ENCODE measurements at places on chromosomes 16 and 17.
A peak's percentile ranks its signal among the peaks of the same experiment; 100 is the strongest.

GRCh38 chr16:7315813-7316212, 16.8 kb upstream of the RBFOX1 start:
- no peak for DNase-seq

DNA sequence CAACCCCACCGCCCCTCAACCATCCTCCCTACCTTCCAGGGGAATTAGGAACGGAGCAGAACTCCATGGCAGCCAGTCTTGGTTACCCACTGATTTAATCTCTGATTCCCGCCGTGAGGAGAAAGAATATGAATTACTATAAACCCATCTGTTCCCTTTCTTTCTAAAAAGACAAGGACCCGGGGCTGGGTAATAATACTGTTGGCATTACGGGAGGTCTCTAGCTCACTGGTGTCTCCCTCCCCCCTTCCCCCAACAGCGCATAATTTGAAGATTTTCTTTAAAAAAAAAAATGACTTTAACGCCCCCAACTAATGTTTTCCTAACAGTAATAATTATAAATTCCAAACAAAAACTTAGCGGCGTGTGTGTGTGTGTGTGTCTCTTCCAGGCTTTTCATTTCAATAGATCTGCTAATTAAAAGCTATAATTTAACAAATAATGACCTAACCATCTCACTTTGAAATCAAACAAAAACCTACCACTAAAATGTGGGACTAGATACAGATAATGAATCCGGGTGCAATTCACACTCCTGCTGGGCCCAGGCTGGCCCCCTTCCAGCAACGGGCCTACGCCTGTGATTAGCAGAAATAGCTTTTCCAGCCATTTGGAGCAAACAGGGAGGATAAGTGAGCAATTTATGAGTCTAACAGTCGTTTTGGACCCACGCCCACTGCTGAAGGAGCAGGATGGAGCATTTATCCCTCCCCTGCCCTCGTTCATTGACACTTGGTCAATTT, 18.2 kb upstream of the BHLHA9 start:
- DNase-seq = no peak

- DNase-seq = no peak
Observed at GRCh38 chr17:33664116-33664840, 371.2 kb upstream of the ASIC2 start.

DNA sequence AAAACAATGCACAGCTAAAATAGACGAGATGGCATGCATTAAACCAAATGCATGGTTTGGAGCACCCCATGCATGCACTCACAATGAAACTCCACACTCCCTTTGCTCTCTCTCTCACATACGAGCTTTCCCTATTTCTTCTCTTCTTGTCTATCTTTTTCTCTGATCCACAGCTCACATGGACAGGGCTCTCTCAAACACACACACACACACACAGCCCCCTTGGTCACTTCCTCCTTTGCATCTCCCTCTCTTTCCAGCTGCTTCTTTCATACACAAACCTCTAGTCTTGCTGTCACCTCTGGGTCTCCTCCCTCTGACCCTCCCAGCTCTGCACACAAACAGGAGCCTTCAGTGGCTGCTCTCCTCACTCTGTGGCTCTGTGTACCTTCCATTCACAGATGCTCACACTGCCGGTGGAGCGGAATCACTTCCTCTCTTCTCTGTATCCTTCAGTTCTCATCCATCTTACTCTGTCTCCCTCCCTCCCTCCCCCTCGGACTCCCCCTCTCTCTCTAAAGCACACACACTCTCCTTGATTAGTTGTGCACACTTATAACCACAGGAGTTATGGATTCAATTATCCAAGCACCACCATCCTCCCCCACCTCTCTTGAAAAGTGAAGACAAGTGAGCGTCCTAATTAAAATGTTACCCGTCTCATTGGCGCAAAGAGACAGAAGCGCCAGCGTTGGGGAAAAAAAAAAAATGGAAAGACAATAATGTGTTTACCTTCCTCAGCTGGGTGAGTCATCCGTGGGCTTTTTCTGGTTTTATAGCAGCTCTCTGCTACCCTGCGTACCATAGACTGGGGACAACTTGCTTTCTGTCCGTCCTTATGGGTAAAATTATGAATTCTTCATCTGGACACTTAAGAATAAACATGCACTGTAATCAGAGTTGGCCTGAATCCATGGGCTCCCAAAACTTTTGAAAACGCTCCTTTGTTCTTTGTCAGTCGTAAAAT, 90.8 kb downstream of the SHISA6 start:
- no peak for DNase-seq

DNA sequence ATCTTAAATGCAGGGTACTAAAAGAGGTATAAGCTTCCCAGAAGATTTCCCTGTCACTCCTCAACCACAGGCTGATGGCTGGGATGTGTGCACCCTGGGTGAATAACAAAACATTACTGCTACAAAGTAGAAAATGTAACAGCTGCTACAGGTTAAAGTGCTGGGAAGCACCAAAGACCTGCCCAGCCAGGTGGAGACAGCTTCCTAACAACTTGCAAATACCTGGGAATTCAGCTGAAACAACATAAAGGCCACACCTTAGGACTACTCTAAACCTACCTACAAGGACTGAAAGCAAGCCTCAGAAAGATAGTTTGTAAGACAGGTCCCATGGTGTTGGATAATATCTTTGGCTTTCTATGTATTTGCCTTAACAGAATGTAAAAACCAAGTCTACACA, 118.5 kb downstream of the CEP112 start:
- no peak for DNase-seq

DNA sequence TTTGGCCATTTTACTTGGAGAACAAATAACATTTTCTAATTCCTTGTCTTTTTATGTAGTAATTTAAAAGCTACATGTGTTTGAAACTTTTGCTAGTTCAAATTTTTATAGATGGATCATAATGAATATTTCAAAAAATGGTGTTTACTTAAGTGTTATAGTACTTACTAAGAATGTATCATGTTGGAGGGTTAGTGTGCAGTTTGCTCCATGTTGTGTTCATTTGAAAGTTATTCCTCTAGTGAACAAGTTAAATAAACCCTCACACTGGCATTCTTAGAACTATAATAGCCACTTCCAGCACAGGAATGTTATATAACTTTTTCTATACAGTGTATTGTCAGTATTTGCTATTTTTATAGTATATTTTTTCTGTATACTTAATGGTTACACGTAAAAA, 62.8 kb downstream of the MRTFB start:
- DNase-seq = no peak

DNA sequence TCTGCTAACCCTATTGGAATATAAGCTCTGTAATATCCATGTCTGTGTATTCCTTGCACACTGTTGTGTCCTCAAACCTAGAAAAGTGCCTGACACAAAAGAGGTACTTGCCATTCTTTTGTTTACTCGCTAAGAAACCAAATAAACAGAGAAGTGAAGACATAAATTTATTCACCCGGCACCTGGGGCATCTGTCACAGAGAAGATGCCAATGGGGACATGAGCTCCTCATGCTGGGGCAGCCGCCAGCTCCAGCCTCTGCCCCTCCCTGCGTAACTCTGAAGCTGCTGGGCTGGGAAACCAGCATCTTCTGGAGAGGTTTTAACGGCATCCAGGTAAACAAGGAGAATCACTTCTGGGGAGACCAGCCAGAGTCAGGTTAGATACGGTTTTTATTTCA, 15.1 kb upstream of the CDRT4 start:
- no peak for DNase-seq

GRCh38 chr16:87319011-87319410, 1.8 kb upstream of the C16orf95 start:
- DNase-seq = no peak

- no peak for DNase-seq
Observed at GRCh38 chr17:4124999-4125398, 17.8 kb downstream of the ZZEF1 start.

DNA sequence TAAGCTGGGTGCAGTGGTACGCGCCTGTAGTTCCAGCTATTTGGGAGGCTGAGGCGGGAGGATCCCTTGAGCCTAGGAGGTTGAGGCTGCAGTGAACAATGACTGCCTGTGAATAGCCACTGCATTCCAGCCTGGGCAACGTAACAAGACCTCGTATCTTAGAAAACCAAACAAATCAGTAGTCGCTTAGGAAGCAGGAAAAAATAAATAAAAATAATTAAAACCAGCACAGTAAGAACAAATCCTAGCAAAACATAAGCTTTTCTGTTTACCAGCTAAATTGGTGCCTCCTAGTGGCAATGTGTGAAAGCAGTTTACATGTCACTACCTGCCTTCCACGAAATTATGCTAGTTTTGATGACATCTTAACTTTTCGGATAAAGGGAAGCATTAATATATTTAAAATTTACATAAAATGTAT, 1.3 kb downstream of the ARMC5 start:
- DNase-seq = peak; percentile 76

GRCh38 chr16:87044829-87045228, 272.4 kb downstream of the C16orf95 start:
- no peak for DNase-seq

- no peak for DNase-seq
Observed at GRCh38 chr16:75017670-75018525, 19.1 kb downstream of the ZNRF1 start.

GRCh38 chr16:24146518-24146917, 109.6 kb upstream of the CACNG3 start:
- no peak for DNase-seq

DNA sequence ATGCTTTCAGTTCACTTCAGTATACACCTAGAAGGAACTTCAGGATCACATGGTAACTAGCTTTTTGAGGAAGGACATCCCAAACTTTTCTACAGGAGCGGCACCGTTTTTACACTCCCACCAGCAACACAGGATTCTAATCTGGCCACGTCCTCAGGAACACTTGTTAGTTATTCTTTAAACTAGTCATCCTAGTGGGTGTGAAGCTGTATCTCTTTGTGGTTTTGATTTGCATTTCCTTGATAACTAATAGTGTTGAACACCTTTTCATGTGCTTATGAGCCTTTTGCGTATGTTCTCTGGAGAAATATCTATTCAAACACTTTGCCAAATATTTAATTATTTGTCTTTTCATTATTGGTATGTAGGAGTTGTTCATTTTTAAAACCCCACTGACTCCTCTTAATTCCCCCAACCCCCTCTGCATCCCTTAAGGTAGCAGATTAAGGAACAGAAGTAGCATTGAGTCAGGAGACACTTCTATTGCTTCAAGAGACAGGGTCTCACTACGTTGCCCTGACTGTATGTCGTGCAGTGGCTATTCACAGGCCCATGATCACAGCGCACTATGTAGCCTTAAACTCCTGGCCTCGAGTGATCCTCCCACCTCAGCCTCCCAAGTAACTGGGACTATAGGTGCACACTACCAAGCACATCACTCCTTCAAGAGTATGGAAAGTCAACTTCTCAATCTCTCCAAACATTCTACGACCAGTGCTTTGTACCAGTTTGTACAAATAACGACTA, 25.4 kb downstream of the YWHAE start:
- DNase-seq = no peak

DNA sequence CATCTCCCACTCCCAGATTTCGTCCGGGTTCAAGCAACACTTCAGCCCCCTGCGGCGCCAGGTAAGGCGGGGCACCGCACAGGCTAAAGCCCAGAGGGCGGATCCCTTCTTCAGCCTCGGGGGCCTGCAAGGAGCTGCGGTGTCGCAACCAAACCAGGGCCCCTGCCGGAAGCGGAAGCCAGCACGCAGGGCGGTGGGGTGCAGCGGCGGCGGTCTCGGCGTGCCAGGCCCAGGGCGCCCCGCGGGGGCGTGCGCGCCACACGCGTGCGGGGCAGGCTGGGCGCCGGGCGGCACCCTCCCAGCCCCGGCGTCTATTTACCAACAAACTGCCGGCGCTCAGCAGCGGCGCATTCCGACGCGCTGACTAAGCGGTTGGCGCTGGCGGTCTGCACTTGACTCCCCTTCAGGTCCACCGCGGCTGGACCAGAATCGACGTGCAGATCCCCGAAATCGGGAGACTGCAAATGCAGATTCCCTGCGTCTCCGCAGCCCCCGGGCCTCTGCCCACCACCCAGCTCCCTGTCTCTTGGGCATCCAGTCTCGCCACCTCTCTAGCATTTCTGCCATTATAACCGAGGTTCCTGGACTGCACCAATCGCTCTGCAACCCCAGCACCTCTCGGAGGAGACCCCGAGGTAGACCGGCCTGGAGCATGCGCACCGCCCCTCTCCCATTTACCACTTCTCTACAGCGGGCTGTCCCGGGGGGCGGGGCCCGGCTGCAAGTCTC, 421 bp upstream of the DLX4 start:
- peak; percentile 47 for DNase-seq

DNA sequence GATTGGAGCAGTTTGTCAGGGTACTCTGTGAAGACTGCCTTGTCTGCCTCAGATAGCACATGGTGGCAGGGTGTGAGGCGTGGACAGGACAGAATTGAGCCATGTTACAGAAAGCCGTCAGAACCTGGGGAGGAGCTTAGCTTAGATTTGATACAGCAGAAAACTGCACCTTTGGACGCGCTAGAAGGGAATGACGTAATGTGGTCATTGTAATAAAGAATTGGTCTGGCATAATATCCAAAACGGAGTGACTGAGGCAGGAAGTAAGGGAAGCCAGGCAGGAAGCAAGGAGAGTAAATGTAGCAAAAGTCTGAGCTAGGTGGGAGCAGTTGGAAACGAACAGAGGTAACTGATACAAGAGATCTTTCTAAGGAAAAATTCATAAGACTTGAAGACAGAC, 140.2 kb downstream of the CYB561 start:
- no peak for DNase-seq

- no peak for DNase-seq
Observed at GRCh38 chr17:49452661-49453060, 38.0 kb upstream of the PHB1 start.

GRCh38 chr16:67672739-67673662, 6.4 kb downstream of the C16orf86 start:
- peak; percentile 90 for DNase-seq

DNA sequence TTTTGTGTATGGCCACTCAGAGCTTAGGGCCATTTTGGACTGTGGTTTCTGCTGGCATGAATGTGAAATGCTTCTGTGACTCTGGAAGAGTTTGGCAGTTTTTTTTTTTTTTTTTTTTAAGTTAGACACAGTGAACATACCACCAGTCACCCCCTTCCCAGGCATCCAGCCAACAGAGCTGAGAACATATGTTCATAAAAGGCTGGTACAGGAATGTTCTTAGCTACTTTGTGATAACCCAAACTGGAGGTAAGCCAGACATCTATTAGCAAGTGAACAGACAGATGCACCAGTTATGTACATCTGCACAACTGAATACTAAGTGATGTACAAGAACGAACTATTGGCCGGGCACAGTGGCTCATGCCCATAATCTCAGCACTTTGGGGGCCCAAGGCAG, 92.7 kb downstream of the ABCC1 start:
- peak; percentile 93 for DNase-seq

GRCh38 chr16:9016824-9017223, 53.1 kb upstream of the USP7 start:
- DNase-seq = no peak

GRCh38 chr17:40326832-40327199, 17.8 kb downstream of the RARA start:
- DNase-seq = no peak

- no peak for DNase-seq
Observed at GRCh38 chr16:4966736-4967453, 8.8 kb downstream of the SEC14L5 start.

- DNase-seq = no peak
Observed at GRCh38 chr16:60744198-60744597, 1292.0 kb downstream of the CDH8 start.

GRCh38 chr17:50469208-50469605, 527 bp upstream of the CHAD start:
- peak; percentile 36 for DNase-seq

- DNase-seq = peak; percentile 40
Observed at GRCh38 chr17:41551365-41551764, 20.5 kb downstream of the KRT9 start.
